ENCODE measurements at places on chromosomes 4 and X. TPM values are rescaled to one million over a fixed set of nuclear protein-coding genes. Genes with fewer than 3 reads are reported as not detected.

The CXCL3 gene
- 0.34 TPM for total RNA-seq

The TASL gene
- not detected for total RNA-seq

The ATP1B4 gene
- not detected for total RNA-seq

The IGBP1 gene
- 42.1 TPM for total RNA-seq

GRCh38 chr4:6701371-6701770 lies 7.7 kb downstream of the S100P start:
- no peak for DNase-seq

- DNase-seq = no peak
Observed at GRCh38 chr4:11488657-11489452, 60.2 kb upstream of the HS3ST1 start.

GRCh38 chrX:103742339-103742738 lies 31.6 kb downstream of the TMEM31 start:
- no peak for DNase-seq

GRCh38 chr4:11596989-11597388 lies 168.3 kb upstream of the HS3ST1 start:
- no peak for DNase-seq

DNA sequence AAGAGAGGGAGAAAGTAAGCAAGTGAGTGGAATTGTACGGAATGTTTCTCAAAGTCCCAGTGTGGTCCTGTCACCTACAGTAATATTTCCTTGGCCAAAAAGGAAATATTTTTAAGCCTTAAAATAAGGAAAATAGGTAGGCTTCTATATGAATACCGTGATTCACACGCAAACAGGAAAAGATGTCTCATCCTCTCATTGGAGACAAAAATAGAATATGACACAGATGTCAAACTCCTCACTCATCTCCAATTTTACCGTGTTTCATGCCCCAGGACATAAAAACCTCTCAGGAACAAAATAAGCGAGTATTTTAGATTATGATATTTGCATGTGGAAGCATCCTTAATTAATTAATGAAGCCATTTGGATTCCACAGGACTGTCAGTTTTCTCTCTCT lies 1269.5 kb downstream of the RAPGEF2 start:
- DNase-seq = no peak

DNA sequence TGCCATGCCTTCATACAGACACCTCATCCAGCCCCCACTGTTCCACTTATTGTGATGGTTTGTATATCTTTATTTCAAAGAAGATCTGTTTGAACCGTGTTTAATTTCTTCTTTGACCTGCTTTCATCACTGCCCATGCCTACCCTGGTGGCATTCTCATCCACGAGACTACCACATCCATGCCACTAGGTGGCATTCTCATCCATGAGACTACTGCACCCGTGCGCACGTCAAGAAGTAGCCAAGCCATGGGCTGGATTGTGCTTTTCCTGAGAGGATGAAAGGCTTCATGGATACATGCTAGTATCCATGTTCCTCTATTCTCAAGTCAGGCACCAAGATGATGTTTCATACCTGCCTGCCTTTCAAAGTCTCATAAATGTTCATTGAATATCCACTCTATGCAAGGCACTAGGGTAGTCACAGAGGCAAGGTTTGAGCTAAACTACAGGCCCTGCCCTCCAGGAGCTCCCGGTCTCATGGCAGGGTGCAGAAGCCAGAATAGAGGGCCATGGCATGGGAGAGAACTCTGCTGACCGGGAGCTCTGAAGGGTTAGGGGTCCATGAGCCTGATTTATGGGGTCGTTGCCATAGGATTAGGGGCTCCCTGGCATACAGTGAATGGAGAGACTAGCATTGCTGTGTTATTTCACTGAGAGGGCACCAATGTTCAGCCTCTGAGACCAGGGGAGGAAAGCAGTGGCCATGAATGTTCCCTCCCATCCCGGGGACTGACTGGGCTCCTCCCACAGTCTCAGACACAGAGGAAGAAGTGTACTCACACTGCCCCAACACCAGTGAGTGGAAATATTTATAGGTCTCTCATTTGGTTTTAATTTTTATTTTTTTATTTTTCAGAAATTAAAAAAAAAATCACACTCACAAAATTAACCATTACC lies 24.8 kb upstream of the EOLA2 start:
- DNase-seq = peak; percentile 55

DNA sequence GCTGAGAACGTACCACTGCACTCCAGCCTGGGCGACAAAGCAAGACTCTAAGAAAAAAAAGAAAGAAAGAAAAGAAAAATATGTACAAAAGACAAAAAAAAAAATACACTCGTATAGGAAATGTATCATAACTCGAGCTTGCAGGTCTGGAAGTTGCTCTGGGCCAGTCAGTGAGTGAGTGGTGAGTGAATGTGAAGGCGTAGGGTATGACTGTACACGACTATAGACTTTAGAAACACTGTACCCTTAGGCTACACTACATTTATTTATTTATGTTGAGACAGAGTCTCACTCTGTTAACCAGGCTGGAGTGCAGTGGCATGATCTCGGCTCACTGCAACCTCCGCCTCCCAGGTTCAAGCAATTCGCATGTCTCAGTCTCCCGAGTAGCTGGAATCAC lies 29.4 kb downstream of the EVC2 start:
- DNase-seq = no peak

- DNase-seq = no peak
Observed at GRCh38 chr4:1239141-1239949, 9.6 kb downstream of the CTBP1 start.

- no peak for DNase-seq
Observed at GRCh38 chr4:47031751-47032404, 511 bp downstream of the GABRB1 start.

DNA sequence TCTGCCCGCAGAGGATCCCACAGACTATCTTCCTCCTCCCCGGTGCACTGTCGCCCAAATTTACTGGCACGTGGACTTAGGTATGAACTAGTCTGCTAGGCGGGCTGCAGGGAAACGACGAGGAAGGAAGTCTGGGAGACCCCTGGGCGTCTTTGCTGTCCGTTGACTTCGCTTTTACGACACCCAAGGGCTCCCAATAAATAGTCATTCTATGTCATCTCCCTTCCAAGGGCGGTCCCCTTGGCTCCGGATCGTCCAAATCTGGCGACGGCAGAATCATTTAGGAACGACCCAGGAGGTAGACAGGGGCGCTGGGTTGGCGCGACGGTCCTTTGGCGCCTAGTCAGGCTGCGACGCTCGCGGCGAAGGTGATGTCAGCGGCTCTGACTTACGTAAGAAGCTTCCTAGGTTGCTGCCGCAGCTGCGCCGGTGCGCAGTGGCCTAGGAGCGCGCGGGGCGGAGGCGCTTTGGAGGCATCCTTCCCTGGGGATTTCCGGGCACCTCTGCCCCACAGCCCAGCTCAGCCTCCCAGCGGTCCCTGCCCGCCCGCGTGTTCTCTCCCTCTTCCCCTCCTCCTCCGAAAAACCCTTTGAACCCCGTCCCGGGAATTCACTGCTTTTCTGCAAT lies 2.2 kb downstream of the NHS start:
- DNase-seq = peak; percentile 45

DNA sequence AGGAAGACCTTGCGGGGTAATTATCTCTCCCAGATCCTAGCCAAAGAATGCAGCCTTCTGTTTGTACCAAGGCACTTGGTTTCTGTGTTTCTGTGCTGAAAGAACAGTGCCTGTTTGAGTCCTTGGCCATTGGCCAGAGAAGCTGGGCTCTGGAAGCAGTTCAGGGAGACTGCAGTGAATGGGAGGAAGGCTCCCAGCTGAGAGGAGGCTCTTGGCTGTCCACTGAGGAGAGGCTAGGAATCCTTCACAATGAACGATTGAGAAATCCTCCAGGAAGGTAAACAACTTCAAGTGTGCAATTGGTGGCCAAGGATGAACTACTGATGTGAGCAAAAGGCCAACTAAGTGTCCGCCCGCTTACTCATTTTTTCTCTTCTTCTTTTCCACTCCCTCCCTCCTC lies 61.3 kb downstream of the HS3ST1 start:
- DNase-seq = no peak

DNA sequence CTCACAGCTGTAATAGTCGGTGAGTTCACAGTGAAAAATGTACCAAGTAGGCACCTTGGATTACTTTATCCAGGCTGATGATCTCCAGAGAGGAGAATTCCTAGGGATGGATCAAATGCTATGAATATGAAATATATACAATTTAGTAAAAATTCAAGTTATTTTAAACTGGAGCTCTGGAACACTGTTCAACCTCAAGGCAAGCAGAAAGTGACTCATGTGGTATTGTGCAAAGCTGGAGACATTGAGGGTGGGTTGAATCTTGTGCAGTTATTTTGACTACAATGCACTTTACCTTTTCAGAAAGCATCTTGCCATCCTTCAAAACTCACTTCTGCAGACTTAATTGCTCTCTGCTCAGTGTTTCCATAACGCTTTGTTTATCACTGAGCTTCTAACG lies 43.4 kb downstream of the OSTC start:
- no peak for DNase-seq

DNA sequence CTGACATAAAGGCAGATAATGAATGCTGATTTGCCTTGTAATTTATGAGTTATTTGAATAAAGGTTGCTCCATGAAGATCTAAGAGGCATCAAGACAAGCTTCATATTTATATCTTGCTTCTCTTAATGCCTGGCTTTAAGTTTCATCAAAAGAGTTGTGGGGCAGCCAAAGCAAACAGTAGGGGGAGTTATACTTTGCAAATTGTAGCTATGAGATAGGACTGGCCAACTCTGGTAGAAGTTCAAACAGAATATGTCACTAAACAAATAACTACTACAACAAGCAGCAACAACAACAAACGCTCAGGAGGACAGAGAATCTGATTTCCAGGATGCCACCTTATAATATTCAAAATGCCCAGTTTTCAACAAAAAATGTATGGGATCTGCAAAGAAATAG lies 69.1 kb upstream of the PLAC1 start:
- no peak for DNase-seq
